ENCODE measurements at places on chromosomes 6 and 20. TPM values are rescaled to one million over a fixed set of nuclear protein-coding genes. Genes with fewer than 3 reads are reported as not detected.

DNA sequence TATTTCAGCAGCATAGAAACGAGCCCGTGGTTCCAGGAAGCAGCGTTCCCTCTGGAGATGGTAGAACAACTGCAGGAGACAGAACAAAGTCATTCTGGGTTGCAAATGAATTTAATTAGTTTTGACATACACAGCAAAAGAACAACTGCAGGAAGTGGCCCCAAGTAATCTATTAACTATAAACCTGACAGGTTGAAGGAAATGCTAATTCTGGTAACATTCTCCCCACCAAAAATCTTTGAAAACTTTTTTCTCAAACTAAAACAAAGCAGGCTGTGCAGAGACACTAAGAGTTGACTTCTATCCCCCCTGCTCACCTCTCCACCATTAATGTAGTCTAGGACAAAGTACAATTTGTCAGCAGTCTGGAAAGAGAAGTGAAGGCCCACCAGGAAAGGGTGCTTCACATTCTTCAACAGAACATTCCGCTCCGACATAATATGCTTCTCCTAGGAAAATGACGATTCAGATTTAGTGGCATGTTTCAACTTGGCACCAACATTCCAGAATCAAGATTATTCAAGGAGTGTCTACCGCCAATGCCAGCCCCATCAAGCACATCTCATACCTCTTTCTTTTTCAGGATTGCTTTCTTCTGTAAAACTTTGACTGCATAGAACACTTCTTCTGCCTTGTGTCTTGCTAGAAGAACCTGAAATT is 120.4 kb upstream of the SLC2A12 start:
- peak; percentile 5 for DNase-seq

CPXM1 gene
- total RNA-seq: 0.15 TPM

LY6G6F gene
- not detected for total RNA-seq

PRDM13 gene
- not detected for total RNA-seq

DNA sequence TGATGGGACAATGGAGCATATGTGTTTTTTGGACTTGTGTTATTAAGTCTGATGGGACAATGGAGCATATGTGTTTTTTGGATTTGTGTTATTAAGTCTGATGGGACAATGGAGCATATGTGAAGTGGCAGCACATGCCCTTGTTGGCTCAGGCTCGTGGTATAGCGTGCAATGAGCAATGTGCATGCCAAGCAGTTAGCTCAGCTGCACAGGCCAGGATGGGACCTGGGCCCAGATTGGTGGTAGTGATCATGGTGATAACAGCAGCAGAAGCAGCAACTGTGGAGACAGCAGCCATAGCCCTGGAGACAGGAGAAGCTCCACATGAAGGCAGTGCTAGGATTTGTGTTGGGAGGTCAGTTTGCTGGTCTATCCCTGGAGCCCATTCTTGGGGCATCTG is 61.1 kb downstream of the IL20RA start:
- DNase-seq: no peak

GRCh38 chr6:145015739-145016558 is 719.4 kb downstream of the EPM2A start:
- DNase-seq: peak; percentile 98

DNA sequence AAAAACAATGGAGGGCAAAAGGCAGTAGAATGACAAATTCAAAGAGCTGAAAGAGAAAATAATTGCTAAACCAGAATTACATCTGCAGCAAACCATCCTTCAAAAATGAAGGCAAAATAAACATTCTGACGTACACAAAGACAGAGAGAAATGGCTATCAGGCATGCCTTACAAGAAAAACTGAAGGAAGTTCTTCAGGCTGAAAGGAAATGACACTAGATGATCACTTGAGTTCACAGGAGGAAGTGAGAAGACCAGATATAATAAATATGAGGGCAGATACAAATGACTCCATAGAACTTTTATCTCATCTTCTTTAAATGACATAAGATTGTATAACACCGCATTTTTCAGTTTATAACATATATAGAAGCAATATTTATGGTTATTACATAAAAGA is 30.0 kb downstream of the DZANK1 start:
- DNase-seq: no peak

AGPAT4 gene
- total RNA-seq: 12.0 TPM

ARMH2 gene
- not detected for total RNA-seq

TBXT gene
- total RNA-seq: not detected

SLC22A1 gene
- total RNA-seq: not detected

PACRG gene
- total RNA-seq: not detected

DNA sequence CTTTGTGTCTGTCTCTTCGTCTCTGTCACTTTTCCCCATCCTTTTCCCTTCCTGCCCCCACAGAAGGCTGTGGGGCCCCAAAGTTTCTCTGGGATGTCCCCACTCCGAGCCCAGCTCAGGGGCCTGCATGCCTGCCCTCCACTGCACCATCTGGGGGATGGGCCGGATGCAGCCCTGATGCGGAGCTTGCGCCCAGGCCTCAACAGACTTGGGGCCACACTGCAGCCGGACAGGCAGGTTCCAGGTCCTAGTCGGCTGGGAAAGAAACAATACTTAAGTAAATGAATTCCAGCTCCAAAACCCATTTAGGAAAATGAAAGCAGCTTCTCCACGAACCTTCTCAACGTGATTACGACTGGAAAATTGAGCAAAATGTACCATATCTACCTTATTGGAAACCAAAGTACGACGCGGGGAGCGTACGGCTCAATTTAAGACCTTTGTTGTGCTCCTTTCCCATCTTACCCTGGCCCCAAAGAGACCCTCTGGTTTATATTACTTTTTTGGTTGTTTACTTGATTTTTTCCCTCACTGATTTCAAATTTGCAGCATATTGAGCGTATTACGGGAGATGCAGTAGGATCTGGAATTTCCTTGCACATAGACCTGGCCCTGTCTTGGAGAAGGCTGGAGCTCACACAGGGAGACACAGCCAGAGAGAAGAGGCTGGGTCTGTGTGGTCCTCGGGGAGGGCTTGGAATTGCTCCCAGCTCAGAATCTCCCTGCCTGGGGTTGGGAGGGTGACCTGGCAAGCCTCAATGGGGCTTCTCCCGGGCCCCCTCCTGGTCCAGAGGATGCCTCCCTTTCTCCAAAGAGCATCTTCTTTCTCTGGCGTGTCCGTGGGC is 8.0 kb downstream of the FOXC1 start:
- DNase-seq: no peak

DNA sequence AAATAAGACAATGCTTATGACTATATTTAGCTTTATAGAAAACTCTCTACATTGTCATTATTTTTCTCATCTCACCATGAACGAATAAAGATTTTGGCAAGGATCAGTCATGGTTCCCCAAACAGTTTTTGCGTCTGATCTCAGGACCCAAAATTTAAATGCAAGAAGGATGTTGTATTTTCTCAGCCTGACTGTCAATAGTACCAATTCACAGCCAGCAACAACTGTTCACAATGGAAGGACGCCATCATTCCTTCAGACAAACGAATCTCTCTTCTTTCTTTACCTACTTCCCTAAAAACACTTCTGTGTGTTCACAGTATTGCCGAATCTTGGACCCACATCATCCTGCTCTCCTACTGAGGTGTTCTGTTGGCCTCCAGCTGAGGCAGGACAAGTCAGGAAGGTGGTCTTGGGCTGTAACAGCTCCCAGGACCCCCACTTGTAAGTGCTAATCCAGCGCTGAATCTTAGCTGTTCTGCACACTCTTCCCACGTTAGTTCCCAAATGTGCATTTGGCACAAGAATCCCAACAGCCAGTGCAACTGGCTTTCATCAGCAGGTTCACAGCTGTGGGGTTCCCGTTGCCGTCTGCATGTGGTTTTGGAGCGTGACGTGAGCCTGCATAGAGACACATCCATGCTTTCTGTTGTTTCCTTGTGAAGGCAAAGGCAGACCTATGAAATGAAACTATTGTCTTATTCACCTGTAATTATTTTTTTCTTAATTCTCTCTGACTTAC is 600.0 kb downstream of the QKI start:
- no peak for DNase-seq

- DNase-seq: no peak
Observed at GRCh38 chr6:16090920-16091319, 38.0 kb upstream of the MYLIP start.

- peak; percentile 31 for DNase-seq
Observed at GRCh38 chr6:158377860-158378259, 65.6 kb downstream of the TULP4 start.

- DNase-seq: peak; percentile 90
Observed at GRCh38 chr6:157535340-157536222, 154.6 kb downstream of the ZDHHC14 start.

DNA sequence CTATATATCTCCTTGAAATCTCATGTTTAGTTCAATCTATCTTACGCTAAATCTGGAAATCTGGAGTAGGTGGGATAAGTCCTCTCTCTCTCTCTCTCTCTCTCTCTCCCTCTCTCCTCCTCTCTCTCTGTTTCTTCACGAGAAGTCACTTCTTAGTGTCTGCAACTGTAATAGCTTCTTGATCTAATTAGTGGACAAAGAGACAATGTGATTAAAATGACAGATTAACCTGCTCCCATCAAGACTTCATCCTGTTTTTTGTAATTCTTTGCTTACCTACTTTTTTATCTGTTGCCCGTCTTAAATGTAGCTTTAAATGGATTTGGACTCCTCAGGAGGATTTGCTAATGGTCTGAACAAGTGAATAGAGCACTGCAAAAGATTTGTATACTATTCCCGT is 2.5 kb upstream of the FYN start:
- DNase-seq: no peak

UNC5CL gene
- 0.20 TPM for total RNA-seq

NHLRC1 gene
- total RNA-seq: 3.4 TPM

- DNase-seq: no peak
Observed at GRCh38 chr6:137016356-137016755, 28.4 kb downstream of the IL20RA start.

DNA sequence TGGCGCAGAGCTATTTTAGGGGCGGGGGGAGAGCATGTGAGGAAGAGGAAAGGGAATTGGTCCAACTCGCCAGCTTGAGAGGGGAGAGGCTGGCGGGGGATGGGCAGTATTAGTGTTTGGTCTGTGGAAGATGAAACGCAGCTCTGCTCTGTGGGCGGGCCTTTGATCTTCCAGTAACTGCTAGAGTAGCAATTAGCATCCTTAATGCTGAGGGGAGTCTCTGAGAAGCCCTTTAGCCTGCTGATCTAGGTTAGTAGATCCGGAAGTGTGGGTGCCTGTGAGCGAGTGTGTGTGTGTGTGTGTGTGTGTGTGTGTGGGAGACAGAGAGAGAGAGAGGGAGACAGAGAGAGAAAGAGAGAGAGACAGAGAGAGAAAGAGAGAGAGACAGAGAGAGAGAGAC is 117.2 kb upstream of the BACH2 start:
- DNase-seq: peak; percentile 22

FOXA2 gene
- not detected for total RNA-seq

AIF1 gene
- not detected for total RNA-seq

LRRN4 gene
- total RNA-seq: 0.76 TPM

BMP7 gene
- total RNA-seq: 0.02 TPM

Data from M059J (cell line).